Activated effector memory CD4-positive, alpha-beta T cell treated with Interleukin-2 at 50 U/mL for 16 hours (primary cell): ENCODE measurements at places on chromosomes 4 and X.
A peak's percentile ranks its signal among the peaks of the same experiment; 100 is the strongest.

- DNase-seq: peak; percentile 90
These were observed 12.0 kb downstream of the ACOX3 start for GRCh38 chr4:8428288-8429097.

DNA sequence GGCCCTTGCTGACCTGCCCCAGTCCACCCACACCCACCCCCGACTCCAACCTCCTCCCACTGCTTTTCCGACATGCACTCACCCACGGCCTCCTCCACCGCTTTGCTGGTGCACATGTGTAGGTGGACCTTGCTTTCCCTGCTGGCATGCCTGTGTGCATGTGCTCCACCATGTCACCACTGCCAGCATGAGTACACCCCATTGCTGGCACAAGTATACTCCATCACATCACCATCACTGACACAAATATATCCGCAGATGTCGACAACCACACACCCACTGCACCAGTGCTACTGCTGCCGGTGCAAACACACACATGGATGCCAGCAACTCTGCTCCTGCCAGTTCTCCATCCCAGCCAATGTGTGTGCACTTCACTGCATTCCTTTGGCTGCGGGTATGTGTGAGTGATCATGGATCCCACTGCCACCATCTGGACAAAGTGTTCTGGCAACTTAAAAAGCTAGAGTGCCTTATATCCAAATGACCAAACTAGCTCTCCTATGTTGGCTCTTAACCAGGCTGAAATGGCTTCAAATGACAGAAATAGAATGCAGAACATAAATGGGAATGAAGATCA, 1072.3 kb downstream of the RAPGEF2 start:
- no peak for DNase-seq

- DNase-seq: no peak
These were observed 212.1 kb upstream of the GALNTL6 start for GRCh38 chr4:171601091-171601490.

- DNase-seq: no peak
These were observed 17.5 kb upstream of the GYG2 start for GRCh38 chrX:2811271-2811670.

DNA sequence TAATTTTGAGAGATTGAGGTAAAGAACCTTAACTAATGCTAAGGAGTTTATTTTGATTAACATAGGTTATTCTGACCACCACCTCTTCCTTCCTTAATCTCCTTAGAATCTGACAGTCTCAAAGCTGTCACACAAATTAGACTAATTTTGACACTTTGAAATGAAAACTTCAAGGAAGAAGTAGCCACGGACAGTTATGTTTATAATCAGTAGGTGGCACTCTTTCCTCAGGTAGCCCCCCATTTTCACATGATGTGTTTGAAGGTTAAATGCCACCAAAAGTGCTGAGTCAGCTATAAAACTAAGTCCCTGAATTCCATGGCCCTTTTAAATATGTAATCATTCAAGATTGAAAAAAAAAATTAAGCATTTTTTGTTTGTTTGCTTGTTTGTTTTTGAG, 22.4 kb downstream of the TMEM33 start:
- no peak for DNase-seq

DNA sequence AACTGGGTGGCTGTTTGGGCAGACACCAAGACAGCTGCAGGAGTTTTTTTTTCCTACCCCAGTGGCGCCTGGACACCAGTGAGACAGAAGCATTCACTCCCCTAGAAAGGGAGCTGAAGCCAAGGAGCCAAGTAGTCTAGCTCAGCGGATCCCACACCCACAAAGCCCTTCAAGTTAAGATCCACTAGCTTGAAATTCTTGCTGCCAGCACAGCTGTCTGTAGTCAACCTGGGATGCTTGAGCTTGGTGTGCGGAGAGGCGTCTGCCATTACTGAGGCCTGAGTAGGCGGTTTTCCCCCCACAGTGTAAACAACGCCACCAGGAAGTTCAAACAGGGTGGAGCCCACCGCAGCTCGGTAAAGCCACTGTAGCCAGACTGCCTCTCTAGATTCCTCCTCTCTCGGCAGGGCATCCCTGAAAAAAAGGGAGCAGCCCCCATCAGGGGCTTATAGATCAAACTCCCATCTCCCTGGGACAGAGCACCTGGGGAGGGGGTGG, 171.4 kb downstream of the ARHGEF9 start:
- DNase-seq: no peak

GRCh38 chr4:142707401-142707800, 138.7 kb downstream of the INPP4B start:
- no peak for DNase-seq

DNA sequence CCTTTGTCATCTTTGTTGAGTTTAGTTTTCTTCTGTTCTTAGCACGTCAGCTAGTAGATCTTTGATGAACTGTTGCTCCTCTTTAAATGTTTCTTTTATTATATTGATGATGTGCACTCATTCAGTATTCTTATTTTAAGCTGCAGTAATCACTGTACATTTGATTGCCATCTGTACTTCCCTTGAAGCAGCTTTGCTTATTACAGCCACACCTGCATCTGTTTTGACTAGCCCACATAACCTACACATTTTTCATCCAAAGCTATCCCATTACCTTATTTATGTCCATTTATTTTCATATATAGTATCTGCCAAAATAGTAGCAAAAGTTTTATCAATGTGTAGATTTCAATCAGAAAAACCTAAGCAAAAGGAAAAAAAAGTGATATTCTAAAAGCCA, 23.9 kb upstream of the GUCY1B1 start:
- DNase-seq: no peak

- DNase-seq: no peak
These were observed 30.2 kb downstream of the AFF2 start for GRCh38 chrX:148530464-148531077.

DNA sequence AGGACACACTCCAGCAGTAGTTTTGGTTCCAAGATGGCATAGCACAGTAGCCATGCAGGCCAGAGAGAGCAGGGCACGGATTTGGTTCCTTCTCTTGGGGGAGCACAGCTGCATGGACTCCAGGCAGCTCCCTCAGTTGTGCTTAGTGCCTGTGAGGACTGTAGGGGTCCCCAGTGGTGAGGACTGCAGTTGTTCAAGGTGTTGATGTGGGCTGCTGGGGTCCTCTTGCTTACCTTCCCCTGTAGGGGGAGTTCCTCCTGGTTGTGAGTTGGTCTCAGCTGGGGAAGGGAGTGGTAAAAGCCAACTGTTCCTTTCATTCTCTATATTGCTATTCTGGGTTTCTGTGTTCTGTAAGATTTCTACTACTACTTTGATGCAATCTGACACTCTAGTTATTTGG, 606.5 kb downstream of the MAGEB5 start:
- DNase-seq: no peak

DNA sequence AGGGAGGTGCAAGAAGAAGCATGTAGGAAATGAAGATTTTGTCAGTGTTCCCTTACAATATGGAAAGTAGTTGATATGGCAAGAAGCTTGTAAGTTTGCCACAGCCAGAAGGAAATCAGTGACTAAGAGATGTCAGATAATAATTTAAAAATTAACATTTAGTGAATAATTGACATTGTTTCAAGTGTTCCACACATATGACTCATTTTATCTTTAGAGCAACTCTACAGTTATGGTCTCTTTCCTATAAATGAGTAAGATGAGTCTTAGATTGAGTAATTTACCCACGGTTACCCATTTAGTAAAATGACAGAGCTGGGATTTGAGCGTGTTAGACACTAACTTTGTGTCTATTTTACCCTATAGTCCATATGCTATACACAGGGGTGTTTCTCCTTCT, 300.3 kb upstream of the IRS4 start:
- no peak for DNase-seq

- DNase-seq: no peak
These were observed 3.3 kb upstream of the CPE start for GRCh38 chr4:165375465-165375864.

- DNase-seq: no peak
These were observed 69.8 kb downstream of the TMEM131L start for GRCh38 chr4:153535772-153536513.

DNA sequence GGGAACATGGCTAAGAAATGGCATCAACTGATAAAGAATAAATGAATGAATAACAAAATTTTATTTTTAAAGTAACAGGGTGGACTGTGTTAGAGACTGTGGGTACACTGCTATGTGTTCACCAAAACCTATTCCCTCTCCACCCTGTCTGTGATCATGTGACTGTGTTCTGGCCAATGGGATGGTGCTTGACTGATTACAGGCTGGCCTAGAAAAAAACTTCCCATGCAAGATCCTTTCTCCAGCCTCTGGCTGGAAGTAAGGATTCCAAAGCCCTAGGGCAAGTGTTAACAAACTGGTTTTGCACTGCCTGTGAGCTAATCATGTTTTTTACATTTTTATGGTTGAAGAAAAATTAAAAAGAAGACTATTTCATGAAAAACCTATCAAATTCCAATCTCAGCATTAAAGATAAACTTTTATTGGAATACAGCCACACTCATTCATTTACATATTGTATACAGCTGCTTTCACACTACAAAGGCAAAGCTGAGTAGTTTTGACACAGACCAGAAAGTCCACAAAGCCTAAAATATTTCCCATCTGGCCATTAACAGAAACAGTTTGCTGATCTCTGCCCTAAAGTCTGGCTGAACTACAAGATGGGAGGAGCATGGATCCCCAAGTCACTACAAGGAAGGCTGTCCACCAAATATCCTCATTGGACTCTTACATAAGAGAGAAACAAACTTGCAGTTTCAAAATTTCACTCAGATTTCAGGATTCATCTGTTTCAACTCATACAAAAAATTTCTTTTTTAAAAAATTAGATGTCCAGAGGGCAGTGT, 133.2 kb downstream of the ARHGAP6 start:
- no peak for DNase-seq

DNA sequence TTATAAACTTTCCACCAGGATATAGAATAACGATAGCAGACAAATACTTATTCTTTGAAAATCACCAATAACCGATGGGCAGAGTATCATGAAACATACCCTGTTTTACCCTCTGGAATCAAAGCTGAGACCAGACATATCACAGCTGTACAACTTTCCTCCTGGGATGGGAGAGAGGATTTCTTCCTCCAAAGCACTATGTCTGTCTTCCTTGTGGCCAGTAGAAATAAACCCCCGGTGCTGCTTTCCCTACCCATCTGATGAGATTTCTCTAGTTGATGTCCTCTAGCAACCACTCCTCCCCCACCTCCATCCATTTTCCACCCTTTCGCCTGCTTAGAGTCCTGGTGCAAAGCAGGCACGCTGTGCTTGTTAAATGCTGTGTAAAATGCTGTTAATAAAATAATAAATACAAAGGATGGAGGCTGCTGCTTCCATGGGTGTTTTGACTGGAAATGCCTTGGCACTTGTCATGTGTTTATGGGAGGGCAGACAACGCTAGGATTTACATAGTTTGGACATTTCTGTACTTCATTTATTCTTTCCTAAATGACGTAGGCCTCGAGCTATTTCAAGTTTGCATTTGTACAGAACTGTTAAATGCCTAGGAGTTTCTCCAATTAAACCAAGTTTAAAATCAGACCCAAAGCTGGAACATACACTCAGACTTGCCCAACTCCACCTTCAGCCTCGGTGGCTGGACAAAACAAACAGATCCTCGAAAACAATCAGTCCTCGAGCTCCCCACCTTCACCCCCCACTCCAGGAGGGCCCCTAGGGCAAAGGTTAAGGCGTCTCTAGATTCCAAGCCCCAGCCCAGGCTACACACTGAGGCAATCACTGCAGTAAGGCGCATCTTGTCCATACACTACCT, 10.1 kb downstream of the BCOR start:
- no peak for DNase-seq

DNA sequence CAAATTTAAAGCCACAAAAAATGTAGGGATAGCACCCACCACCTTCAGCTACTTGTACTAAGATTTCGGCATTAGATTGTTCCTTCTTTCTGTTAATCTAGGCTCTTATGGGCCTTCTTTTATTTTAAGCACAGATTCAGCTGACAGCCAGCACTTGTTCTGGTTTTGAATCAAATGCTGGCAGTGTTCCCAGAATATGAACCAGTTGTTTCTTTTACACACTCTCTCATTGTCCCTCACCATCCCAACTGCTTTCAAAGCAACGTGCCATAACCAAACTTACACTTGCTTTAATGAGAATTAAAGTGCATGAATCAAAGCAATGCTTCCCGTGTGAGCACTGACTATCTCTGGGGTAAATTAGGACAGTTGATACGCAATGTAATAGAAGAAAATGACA, 744.5 kb upstream of the FAM241A start:
- DNase-seq: no peak

DNA sequence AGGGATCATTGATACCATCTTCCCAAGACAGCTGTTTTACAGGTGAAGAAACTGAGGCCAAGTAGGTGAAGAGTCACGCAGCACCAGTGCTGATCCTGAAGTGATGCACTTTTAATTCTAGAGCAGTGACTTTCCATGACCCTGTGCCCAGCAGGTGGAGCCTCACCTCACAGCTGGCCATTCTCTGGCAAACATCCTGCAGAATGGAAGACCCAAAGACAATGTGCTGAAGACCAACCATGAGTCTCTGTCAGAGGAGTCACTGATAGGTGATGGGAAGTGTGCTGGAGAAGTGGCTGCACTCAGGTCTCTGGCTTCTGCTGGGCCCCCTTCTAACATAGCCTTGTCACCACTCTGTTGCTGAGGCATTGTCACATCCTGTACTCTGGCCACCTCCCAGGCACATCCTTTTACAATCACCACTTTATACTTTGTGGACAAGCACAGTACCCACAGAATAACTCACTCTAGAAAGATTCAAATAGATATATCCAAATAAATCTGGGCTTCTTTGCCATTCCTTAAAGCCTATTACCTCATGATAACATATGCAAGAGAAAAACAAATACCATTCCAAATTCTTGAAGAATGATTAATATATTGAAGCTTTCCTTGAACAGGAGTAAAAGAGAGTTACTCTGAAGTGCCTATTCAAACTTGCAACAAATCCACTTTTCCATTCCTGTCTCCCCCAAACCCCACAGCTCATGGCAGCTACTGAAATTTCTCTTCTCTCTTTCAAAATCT, 64.1 kb upstream of the SCOC start:
- DNase-seq: no peak

DNA sequence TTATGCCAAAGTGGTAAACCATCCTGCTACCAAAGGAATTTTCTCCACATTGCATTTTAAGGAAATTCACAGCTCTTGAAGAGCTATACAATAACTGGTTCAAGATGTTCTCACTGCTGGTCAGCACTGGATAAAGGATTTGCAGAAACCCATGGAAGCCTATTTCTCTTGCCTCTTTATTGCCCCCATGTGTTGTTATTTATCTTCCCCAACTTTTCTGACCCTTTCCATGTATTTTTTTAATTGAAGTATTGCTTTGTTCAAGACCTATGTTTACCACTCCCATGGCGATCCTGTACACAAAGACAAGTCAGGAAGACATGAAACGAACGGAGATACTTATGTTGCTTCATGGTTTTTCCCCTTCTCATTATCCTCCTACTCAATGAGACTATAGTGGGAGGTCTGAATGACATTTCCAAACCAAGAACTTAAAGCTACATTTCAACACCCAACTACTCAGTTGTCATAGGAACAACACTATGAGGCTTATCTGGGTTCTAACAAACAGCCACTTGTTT, 566.4 kb upstream of the DIPK2B start:
- no peak for DNase-seq
